Activated CD8-positive, alpha-beta memory T cell treated with anti-CD3 and anti-CD28 coated beads for 1 hour (primary cell): ENCODE measurements at places on chromosomes 6 and 20.

DNA sequence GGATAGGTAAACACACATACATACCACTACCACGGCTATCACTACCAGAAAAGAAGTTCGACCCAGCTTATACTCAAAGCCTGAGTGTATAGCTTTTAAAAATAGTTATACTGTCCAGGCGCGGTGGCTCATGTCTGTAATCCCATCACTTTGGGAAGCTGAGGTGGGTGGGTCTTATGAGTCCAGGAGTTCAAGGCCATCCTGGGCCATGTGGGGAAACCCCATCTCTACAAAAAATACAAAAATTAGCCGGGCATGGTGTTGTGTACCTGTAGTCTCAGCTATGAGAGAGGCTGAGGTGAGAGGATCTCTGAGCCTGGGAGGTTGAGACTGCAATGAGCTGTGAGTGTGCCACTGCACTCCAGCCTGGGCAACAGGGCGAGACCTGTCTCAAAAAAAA lies 32.9 kb downstream of the NKX2-4 start:
- no peak for DNase-seq

- DNase-seq: no peak
Observed at GRCh38 chr6:155174576-155175211, 89.1 kb upstream of the CLDN20 start.

- DNase-seq: peak; percentile 33
Observed at GRCh38 chr6:5471044-5471443, 209.7 kb downstream of the FARS2 start.

- DNase-seq: no peak
Observed at GRCh38 chr6:39811835-39812345, 19.7 kb downstream of the DAAM2 start.

GRCh38 chr6:6494677-6495076 lies 93.8 kb upstream of the LY86 start:
- DNase-seq: no peak

DNA sequence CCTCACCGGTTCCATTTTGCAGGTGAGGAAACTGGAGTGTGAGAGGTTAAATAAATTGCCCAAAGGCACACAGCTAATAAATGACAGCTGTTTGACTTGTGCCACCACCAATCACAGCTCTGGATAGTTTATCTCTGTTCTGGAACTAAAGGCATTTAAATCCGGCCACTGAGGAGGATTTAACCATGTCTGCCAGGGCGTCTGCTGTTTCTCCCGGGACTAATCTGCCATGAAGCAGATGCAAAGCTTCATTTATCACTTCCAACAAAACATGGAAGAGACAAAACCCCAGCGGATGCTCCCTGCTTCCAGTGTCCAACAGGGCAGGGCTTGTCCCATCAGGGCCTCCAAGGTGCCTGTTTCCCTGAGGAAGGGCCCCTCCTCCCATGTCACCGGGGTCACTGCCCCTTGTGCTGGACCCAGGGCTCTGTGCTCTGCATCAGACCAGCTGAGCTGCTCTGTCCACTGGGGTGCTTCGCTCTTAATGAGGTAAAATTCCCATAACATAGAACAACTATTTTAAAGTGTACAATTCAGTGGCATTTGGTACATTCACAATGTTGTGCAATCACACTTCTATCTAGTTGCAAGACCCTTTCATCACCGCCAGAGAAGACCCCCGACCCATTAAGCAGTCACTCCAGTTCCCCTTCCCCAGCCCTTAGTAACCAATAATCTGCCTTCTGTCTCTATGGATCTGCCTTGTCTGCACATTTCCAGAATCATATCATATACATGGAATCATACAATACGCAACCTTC lies 244.3 kb downstream of the PTPRT start:
- DNase-seq: no peak

DNA sequence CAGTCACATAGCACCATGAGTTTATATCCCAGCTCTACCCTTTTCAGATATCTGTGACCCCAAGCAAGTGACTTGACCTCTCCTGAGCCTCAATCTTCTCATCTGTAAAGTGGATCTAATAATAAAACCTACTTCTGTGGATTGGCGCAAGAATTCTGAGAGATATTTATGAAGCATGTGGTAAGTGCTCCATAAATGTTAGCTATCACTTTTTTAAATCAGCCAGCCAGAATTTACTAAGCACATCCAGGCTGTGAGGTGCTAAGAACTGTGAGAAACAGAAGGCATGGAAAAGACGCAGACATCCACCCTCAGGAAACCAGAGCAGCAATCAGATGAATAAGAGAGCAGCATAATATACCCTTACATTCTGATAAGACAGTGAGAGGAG lies 862 bp downstream of the C20orf96 start:
- DNase-seq: no peak

- DNase-seq: no peak
Observed at GRCh38 chr6:137764464-137764863, 102.6 kb upstream of the TNFAIP3 start.

- DNase-seq: no peak
Observed at GRCh38 chr6:105294129-105294528, 108.8 kb downstream of the PREP start.

GRCh38 chr6:13787137-13787536 lies 27.2 kb downstream of the MCUR1 start:
- DNase-seq: no peak

DNA sequence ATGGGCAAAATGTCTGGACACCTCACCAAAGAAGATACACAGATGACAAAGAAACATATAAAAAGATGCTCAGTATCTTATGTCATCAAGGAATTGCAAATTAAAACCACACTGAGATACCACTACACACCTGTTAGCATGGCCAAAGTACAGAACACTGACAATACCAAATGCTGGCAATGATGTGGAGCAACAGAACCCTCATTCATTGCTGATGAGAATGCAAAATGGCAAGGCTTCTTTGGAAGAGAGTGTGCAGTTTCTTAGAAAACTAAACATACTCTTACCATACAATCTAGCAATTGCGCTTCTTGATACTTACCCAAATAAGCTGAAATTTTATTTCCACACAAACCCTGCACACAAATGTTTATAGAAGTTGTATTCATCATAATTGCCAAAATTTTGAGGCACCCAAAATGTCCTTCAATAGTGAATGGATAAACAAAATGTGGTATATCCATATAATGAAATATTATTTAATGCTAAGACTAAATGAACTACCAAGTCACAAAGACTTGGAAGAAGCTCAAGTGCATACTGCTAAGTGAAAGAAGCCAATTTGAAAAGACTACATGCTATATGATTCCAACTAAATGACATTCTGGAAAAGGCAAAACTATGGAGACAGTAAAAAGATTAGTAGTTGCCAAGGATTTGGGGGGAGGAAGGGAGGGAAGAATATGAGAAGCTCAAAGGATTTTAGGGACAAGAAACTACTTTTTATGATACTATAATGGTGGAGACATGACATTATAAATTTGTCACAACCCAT lies 50.7 kb downstream of the TNFAIP3 start:
- DNase-seq: no peak

- DNase-seq: no peak
Observed at GRCh38 chr6:140609956-140610355, 1235.5 kb upstream of the CITED2 start.

- DNase-seq: no peak
Observed at GRCh38 chr20:2236256-2236655, 59.5 kb upstream of the TGM3 start.

- DNase-seq: no peak
Observed at GRCh38 chr6:136923116-136923953, 1.2 kb downstream of the SLC35D3 start.

DNA sequence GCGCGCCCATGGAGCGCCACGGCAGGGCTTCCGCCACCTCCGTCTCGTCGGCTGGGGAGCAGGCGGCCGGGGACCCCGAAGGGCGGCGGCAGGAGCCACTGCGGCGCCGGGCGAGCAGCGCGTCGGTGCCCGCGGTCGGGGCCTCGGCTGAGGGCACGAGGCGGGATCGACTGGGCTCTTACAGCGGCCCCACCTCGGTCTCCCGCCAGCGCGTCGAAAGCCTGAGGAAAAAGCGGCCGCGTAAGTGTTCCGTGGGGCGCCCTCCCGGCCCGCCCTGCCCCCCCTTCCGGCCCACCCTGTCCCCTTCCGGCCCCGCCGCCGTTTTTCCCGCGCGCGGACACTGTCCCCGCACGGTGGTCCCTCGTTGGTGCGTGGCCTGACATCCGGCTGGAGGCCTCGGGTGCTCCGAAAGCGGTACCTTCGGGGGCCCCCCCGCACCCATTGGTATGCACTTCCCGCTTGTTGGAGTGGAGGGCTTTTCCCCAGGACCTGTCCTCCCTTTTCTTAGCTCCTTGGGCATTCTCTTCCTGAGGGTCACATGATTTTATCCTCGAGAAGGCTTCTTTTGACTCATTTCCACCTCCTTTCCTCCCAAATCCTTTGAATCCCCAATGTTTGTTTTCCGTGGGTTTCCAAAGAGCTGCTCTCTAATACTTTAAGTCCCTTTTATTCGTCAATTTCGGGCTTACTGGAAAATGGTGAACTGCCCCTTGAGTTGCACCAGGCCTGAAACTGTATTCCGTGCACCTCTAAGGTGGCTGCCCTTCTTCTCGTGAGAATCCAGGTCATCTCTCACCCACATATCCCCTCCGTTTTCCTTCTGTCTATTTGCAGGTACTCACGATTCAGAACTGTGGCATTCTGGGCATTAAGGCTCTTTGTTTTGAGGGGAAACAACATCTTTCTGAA lies 556 bp downstream of the PANK2 start:
- DNase-seq: peak; percentile 20

GRCh38 chr20:10427060-10427692 lies 6.8 kb downstream of the MKKS start:
- peak; percentile 17 for DNase-seq

DNA sequence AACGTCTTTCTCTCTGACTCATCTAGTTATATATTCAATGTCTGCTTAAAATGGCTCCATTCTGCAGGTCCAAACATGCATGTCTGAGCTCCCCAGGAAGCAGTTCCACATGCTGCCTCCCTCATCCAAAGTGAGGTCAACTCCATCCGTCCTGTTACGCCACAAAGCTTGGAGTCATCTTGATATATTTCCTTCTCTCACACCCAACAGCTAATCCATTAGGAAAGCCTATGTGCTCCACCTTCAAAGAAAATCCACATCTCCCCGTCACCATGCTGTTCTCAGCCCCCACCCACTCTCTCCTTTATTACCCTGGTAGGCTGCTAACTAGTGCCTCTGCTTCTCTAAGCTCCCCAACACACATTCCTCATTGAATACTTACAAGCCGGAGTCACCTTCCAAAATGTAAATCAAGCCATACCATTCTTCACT lies 130.2 kb upstream of the SYNDIG1 start:
- no peak for DNase-seq

- no peak for DNase-seq
Observed at GRCh38 chr20:62907384-62908317, 18.7 kb downstream of the DIDO1 start.

- no peak for DNase-seq
Observed at GRCh38 chr6:145270464-145270863, 464.9 kb downstream of the EPM2A start.

DNA sequence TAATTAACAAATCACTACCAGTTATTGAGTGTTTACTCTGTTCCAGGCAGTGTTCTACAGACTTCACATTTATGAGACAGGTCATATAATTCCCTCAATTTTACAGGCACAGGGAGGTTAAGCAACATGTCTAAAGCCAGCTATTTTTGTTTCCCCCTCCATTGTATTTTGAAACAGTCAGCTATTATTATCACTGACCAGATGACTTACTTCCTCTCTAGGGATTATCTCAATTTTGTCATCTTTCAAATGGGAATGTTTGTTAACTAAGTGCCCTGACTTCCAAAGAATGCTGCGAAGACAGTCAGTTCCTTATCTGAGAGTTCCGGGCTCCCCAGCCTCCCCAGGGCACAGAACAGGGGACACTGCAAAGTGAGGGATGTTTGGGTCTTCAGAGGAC lies 5.6 kb upstream of the CNPY3 start:
- DNase-seq: no peak

- no peak for DNase-seq
Observed at GRCh38 chr6:152416652-152417051, 220.5 kb downstream of the SYNE1 start.

- DNase-seq: no peak
Observed at GRCh38 chr6:112251171-112251875, 3.0 kb downstream of the LAMA4 start.

DNA sequence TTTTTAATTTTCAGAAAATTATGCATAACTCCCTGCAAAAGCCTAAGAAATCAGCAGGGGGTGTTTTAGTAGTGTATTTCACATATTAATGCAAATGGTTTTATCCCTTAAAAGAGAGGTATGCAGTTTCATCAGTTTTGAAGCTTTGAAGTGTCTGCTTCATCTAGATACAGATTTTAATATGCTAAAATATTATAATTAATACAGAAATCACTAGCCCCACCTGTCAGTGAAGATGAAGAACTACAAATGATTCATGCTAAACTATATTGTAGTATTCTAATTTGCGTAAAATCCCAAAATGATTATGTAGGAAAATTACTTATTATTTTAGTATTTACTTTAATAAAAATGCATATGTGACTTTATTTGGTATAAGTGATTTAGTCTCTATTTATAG lies 2.9 kb upstream of the TFB1M start:
- DNase-seq: no peak

- DNase-seq: no peak
Observed at GRCh38 chr6:11606332-11606731, 68.8 kb downstream of the TMEM170B start.

DNA sequence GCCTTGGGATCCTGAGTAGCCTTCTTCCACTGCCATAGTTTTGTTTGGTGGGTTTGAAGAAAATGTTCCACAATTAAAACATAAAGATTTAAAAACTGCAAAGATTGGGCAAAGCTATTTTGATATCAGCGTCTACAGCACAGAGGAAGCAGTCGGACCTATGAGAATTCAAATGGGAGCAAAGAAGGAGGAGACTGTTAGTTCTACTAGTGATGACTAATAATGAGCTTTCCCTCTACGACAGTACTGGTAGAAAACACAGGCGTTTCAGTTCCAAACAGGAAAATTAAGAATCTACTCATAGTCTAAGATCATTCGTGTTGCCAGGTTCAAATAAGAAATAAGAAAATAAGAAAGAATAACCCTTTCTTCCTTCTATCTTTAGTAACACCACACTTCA lies 121.2 kb downstream of the INSM1 start:
- no peak for DNase-seq

DNA sequence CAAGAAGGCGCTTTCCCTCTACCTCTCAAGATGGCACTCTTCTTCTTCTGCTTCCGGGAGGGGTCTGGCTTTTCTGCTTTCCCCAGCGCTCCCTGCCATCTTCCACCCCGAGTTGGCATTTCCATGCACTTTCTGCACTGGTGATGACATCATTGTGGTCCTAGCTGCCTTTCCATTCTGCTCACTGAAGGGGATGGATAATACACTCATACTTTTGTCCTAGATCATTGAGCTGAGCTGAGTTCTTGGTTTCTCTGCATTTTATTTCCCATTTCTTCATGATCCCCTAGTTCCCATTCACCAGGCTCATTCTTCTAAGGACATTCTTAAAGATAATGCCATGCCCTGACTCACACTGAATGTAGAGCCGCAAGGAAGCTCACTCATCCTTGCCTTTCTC lies 96.7 kb downstream of the EDN1 start:
- no peak for DNase-seq

- DNase-seq: no peak
Observed at GRCh38 chr20:37745553-37745952, 51.7 kb downstream of the CTNNBL1 start.
